ENCODE measurements at places on chromosomes 5 and 9.

DNA sequence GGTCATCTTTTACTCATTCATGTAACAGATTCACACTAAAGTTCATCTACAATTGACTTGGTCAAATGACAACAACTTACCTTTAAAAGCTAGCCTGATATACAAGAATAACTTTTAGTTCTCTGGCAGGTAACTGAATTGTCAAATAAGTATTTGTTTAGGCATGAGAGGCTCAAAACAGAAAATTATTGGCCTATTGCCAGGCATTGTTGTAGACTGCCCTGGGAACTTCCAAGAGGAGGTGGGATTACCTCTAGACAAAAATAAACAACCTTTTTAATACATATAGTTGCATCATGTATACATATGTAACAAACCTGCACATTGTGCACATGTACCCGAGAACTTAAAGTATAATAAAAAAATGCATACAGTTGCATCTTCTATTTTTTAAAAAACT lies 18.2 kb upstream of the SLCO4C1 start:
- DNase-seq, result no peak

GRCh38 chr9:6787793-6788161 lies 30.0 kb downstream of the KDM4C start:
- DNase-seq, result no peak

GRCh38 chr5:32843531-32843895 lies 132.4 kb downstream of the NPR3 start:
- DNase-seq, result no peak

DNA sequence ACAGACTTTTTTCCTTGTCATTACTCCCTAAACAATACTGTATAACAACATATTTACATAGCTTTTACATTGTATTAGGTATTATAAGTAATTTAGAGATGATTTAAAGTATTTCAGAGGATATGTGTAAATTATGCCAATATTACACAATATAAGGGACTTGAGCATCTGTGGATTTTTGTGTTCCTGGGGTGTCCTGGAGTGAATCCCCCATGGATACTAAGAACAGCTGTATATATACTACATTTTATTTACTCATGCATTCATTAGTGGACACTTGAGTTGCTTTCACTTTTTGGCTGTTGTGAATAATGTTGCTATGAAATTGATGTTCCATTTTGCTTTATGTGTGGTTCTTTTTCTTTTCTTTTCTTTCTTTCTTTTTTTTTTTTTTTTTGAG lies 348.8 kb downstream of the SH3GL2 start:
- DNase-seq, result no peak

- no peak for DNase-seq
These were observed 182.0 kb downstream of the CCDC192 start for GRCh38 chr5:127885176-127885575.

GRCh38 chr5:75886706-75887105 lies 169.5 kb upstream of the POC5 start:
- DNase-seq, result no peak

DNA sequence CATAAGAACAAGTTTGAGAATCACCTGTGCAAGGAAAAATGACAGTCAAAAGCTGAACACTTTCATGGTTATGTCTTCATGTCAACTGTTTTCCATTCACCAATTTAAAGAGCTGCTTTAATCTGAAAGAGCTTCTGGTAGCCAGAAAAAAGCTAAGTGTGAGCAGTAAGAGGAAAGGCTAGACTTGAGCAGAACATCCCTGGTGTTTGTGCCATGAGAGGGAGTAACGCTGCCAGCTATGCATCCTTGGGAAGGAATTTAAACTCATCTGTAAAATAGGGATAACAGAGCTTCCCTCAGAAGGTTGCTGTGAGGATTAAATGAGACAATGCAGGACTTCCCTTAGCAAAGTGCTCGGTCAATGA lies 193.7 kb downstream of the MAPKAP1 start:
- no peak for DNase-seq

DNA sequence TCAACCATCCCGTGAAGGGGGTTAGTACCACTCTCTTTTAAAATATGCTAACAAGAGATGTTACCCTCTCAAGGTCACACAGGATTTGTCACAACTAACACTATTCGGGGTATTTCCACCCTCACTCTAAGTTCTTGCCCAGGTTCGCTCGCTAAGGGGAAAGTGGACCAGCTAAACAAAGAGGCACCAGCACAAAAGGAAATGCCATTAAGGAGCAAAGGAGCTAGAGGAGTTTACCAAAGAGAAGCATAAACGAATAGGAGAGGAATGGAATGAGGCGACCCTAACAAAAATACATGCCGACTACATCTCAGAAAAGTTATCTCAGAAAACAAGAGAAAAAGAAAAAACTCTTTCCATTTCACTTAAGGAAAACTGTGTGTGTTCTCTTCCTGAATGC lies 170.9 kb downstream of the DCP2 start:
- no peak for DNase-seq

GRCh38 chr9:79674052-79674777 lies 102.5 kb downstream of the TLE4 start:
- DNase-seq, result no peak

- DNase-seq, result no peak
These were observed 385.2 kb downstream of the SPOCK1 start for GRCh38 chr5:137113939-137114338.

DNA sequence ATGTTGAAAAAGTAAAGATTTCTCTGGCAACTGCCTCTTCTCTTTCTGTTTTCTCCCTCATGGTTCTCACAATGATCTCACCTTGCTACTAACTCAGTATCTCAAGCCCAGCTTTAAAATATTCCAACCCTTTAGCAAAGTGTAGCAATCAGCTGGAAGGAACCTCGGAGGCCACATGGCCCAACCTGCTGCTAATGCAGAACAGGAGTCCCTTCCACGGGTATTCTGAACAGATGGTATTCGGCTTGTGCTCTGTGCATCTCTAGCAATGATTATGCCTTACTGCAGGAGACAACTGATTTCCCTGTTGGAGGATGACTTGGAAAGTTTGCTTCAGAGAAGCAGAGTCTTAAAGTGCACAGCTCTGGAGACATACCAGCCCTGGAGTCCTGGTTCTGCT lies 151.8 kb upstream of the PPP1R2B start:
- DNase-seq, result no peak

- DNase-seq, result no peak
These were observed 3.4 kb downstream of the NPM1 start for GRCh38 chr5:171390883-171391677.

DNA sequence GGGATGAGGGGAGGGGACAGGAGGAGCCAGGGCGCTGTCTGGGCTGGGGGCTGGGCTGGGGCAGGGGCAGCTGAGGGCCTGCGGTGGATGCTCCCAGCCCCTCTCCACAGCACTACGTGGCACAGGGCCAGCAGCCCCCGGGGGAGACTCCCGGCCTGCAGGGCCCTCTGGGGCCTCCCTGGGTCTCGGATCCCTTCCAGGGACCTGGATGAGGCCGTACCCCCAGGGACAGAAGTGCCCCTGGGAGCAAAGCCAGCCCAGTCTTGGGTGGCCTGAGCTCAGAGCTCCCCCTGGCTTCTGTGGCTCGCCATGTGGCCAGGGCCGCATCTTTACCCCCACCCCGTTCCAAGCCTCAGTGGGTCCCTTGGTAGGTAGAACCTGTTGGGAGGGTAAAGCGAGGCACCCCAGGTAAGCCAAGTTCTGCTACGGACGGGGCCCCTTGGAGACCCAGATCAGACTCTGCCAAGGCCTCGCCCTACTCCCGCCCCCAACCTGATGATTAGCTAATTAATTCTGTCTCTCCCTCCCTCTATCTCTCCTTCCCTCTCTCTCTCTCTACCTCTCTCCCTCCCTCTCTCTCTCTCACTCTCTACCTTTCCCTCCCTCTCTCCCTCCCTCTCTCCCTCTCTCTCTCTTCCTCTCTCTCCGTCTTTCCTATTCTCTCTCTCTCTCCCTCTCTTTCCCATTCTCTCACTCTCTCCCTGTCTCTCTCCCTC lies 24.3 kb downstream of the KCNT1 start:
- DNase-seq, result no peak

DNA sequence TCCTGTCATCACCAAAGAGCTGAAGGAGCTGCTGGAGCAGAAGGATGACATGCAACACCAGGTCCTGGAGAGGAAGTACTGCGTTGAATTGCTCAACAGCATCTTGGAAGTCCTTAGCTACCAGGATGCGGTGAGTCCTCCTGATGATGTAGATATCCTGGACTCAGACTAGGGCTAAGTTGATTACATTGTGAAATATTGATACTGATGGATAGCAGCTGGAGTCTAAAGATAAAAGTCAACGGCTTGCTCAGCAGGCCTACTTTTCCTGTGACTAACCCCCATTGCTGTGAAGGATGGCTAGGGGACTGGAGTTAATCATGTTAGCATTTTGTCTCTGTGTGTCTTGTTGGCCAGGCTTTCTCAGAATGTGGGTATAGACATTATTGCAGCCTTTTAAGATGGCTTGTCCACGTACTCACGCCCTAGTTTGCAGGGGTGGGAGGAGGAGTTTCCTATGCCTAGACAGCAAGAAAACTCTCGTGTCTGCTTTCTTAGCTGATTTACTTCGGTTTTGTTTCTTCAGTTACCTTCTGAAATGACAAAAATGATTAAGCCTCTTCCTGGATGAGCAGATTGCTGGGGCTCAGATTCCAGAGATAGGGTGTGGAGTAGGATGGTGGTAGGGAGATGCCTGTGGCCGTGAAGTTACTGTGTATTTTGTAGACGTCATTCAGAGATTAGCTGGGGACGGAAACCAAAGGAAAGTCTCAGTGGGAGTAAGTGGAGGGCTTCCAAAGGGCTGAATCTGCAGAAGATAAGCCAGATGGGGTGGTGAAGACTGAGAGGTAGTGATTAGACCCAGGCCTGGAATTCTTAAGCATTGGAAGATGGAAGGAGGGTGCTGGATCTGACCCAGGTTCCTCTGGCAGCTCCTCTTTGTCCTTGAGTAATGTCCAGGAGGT lies 166.3 kb downstream of the DOCK2 start:
- no peak for DNase-seq

DNA sequence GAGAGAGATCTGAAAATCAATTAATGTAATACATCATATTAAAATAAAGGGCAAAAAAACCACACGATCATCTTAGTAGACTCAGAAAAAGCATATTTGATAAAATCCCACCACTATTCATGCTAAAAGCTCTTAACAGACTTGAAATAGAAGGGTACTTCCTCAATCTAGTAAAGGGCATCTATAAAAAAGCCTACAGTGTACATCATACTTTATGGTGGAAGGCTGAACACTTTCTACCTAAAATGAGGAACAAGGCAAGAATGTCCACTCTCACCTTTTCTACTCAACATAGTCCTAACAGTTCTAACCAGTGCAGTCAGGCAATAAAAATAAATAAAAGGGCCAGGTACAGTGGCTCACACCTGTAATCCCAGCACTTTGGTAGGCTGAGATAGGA lies 38.9 kb downstream of the POLK start:
- no peak for DNase-seq

- no peak for DNase-seq
These were observed 77.7 kb upstream of the ADAMTS2 start for GRCh38 chr5:179422908-179423481.

DNA sequence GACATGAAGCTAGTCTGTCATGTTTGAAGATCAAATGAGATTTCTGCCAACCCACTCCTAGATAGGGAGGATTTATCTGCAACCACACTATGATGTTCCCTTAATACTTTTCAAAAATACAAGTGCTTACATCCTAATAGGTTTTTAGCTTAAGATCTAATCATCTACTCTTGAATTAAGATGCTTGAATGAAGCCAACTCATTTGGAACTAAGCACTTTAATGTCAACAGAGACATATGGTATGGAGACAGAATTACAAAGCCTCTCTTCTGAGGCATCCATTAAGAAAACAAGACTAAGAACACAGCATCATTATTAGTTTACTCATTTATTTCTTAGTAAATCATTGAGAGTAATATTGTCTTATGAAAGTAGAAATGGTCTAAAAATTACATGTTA lies 139.3 kb upstream of the NFIB start:
- no peak for DNase-seq

DNA sequence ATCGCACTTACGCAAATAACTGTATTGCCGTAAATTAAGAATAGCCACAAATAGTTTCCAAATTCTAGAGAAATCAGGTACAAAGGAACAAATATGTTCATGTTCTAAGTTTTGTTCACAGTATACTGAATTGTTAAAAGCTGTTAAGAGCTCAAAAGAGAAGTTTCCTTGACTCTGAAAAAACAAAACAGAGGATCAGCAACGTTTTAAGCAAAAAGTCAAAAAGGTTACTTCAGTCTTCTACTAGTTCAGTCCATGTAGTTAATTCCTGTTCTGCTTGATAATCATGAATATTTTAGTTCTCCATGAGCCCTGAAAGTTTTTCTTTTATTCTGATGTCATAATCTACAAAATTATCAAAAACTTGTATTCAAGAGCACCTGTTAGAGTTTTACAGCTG lies 128.6 kb upstream of the MAST4 start:
- DNase-seq, result no peak

DNA sequence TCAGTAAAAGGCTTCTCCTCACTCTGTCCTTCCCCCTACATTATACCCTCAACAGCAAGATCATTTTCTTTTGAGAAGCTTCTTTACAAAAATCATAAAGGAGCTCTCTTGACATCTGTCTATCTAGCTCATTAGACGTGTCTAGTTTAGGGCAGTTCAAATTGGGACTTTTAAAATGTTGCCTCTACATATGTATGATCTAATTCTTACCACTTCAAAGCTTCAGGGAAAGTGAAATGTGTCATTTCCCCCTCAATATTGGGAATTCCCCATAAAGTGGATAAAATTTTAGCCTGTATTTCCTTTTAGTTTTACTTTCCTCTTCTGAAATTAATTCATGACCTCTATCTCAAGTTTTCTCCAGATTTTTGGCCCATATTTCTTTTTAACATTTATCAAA lies 323.7 kb downstream of the ARRDC3 start:
- DNase-seq, result no peak

- no peak for DNase-seq
These were observed 25.9 kb downstream of the MTRR start for GRCh38 chr5:7894860-7895259.
